ENCODE measurements at places on chromosomes 12 and 14.

GRCh38 chr12:96776908-96777307 is 130.1 kb upstream of the NEDD1 start:
- DNase-seq, result no peak

DNA sequence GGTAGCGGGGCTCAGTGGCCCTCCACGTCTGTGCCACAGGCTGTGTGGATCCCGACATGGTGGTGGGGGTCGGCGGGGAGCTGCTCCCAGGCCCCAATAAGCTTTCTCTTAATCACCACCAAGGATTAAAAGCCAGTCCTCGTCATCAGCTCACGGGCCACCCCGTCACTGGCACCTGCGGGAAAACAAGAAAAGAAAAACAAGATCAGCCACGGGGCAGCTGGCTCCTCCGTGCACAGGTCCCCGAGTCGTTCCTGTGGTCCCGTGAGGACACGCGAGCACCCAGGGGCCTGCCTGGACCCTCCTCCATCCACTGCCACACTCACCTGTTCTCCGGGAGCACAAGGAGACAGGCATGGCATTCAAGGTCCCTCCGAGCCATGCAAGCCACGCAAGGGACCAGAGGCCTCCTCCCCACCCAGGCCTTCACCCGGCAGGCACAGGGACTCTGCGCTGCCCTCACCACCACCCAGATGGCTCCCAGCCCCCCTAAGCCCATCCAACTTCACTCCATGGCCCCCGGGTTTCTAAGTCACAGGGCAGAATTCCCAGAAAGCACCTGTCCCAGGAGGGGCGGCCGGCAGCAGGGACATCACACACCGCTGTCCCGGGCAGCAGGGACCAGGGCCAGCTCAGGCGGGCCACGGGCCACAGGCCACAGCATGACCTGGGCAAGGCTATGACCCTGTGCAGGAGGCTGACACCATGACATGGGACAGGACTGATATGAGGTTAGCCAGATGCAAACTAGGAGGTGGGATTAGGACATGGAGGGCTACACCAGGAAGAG is 72.0 kb downstream of the NCOR2 start:
- DNase-seq, result no peak

- no peak for DNase-seq
These were observed 181.1 kb downstream of the SLC15A5 start for GRCh38 chr12:16096273-16096849.

DNA sequence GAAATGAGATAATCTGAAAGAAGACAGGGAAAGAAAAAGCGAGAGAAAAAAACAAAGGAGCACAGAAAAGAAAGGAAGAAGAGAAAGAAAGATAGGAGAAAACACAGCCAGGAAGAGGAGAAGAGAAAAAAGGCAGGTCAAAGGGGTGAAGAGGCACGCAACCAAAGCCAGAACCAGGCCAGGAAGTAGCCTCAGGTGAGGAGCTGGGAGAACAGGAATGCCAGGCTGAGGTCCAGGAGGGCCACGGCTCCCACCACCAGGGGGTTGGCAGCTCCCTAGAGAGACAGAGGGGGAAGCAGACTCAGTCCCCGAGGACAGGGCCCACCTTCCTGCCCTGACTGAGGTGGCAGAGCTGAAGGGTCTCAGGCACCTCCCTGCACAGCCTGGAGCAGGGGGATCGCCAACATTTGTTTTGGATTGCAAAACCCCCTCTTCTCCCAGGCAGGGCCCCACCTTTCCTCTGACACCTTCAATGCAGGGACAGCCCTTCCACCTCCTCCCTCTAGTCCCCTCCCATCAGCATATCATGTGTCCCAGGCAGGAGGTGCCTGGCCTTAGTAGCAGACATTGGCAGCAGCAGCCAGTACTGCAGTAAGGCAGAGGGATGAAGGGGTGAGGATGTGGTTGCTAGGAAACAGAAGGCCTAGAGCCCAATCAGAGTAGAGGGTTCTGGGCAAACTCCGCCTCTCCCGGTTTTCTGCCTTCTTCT is 2.0 kb upstream of the AP1G2 start:
- DNase-seq, result no peak

GRCh38 chr14:64541972-64542835 is 1.7 kb downstream of the HSPA2 start:
- DNase-seq, result no peak

DNA sequence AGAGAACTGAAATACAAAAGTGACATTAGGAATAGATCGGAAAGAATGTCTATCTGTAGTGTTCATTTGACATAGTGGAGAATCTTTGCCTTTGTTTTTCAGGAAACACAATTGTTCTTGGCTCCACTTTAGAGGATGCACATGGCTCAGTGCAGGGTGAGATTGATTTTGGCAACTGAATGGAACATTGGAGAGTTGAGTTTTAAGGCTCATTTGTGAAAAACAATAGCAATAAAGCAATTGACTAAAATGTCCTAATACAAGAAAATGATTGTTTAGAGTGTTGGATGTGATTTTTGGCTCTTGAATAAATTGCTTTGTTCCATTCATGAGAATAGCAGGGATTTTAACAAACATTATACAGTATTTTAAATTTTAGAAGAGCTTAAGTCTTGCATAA is 116.4 kb downstream of the SLC38A1 start:
- DNase-seq, result no peak

DNA sequence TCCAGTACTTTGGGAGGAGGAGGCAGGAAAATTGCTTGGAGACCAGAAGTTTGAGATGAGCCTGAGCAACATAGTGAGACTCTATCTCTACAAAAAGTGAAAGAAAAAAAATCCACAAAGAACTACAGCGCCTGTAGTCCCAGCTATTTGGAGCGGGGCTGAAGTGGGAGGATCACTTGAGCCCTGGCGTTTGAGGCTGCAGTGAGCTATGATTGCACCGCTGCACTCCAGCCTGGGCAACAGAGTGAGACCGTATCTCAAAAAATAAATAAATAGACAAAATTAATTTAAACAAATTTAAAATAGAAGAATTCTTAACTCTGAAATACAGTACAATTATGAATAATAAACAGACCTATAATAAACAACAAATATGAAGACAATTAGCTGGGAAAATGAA is 40.9 kb downstream of the ATL1 start:
- no peak for DNase-seq

DNA sequence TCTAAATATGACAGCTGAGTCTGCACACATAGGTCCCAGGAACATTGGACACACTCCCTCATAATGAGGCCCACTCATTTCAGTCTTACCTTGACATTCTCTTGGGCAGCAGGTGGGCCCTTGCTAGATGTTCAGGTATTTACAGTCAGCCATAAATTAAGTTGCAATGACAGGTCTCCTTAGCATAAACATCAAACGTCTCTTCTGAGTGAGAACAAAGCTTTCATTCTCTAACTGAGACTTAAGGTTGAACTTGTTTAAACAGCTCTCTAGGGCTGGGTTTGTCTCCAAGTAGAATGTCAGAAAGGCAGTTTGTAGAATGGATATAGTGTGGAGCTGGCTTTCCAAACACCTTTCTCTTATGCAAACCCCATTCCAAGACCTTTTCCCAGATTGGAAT is 10.3 kb downstream of the ACVR1B start:
- no peak for DNase-seq

DNA sequence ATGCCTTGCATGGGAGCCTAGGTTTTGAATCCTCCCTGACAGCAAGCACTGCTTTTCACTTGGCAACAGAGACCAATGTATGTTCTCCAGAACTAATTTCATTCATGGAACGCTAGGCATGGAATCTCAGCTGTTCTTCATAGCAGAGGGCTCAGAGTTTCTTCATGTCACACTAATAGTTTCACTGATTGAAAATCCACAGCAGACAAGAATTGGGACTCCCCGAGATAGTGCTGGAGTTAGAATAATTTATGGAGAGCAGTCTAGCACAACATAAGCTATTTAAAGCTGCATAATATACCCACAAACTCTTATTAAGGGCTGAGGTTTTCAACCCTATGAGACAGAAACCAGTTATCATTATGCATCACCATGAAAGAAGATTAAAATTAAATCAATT is 342.5 kb downstream of the TMEM132D start:
- no peak for DNase-seq

DNA sequence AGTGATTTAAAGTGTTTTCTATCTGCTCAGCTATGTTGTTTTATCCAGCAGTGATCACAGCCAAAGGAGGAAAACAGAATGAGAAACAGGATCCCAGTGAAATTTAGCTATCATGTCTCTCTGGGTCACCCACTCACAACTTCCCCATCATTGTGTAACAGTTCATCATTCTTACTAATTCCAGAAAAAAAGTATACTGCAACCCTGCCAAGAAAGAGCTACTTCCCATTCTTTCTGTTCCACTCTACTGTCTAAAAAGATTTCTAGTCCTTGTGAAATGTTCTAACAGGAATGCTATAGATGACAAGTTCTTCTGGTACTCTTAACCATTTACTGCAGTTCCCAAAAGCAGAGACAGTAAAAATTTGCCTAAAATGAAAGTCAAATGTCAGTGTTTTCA is 39.2 kb upstream of the CD163 start:
- no peak for DNase-seq

- DNase-seq, result peak; percentile 76
These were observed 204.0 kb upstream of the FOXN3 start for GRCh38 chr14:89621009-89621421.

GRCh38 chr12:127819056-127819455 is 447.9 kb upstream of the TMEM132C start:
- DNase-seq, result no peak

GRCh38 chr12:92442782-92443181 is 260.0 kb upstream of the PLEKHG7 start:
- DNase-seq, result no peak

DNA sequence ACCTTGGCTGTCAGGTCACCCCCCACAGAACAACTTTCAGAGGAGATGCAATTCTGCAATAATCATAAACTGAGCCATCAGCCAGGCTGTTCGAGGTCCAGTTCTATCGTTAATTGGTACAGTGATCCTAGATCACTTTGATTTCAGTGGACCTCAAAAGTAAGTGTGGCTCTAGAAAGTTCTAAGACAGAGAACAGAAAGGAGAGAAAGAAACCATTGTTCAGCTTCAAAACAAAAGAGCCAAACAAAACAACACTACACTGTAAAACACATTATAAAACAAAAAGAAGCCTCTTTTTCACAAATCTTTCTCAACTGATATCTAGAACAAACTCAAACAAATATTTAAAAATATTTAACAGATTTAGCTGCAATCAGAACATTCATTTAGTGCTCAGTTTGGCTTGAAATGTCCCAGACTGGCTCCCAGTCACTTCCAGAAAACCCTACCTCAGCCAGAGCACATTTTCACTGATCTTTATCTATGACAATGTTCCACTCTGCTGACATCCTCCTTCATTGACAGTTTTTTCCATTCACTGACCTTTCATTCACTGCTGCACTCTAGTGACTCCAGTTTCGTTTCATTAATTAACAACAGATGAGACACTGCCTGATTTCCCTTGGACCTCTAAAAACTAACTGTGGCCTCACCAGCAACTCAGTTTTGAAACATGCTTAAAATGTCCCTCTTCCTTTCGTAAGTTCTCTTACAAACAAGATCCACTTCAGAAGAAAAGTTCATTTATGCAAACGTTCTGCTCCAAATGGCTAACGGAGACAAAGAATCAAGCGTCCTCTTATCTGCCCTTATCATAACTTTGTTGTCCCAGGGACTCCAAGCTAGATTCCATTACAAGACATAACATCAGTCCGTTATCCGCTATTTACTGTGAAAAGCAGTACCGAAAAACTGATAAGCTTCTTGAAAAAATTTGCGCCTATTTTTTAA is 56.8 kb downstream of the DUSP16 start:
- peak; percentile 72 for DNase-seq

DNA sequence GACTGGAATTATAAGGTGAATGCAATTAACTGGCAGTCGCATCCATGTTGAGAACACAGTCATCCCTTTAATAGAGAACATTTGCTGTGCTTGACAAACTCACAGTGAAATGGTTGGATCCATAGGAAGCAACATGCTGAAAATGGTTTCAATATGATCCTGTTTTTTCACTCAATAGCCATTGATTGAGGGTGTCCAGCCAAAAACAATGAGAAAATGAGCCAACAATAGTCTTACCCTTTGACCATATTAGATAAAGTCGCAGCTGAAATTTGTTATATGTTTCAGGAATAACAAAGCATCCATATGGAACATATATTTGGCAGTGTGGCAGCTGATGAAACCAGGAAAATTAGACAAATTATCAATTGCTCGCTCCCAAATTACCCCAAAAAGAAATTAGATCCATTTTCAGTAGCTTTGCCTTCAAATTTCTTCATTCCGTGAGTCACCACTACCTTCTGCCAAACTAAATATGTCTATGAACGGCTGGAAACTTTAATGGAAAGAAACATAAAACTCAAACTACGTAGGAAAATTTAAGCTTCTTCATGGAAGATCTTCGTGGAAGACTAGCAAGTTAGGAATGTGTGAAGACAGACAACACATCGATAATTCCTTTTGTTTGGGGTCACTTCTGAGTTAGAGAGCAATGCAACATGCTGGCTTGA is 17.4 kb downstream of the IGF1 start:
- DNase-seq, result no peak

- DNase-seq, result no peak
These were observed 69.0 kb upstream of the DDX11 start for GRCh38 chr12:31004666-31005065.

DNA sequence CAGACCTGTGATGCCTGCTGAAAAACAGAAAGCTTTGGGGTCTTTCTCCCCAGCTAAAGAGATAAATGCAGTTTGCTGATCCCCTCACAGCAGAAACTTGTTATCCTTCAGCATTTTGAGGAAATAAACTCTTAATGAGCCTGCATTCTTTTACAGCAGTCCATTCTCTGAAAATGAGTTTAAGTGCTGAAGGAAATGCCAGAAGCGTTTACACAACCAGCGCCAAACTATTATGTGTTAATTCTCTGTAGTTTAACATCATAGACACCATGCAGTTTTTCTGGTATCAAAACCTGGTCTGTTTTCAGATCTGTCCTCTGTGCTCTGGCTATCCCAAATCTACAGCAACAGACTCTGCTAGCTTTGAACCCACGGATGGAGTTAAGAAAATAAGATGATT is 291.3 kb downstream of the NPAS3 start:
- no peak for DNase-seq

- no peak for DNase-seq
These were observed 103.3 kb upstream of the CRY1 start for GRCh38 chr12:107196681-107197080.

- no peak for DNase-seq
These were observed 9.1 kb downstream of the ABCD4 start for GRCh38 chr14:74293606-74294005.

- no peak for DNase-seq
These were observed 14.0 kb downstream of the VSIG10 start for GRCh38 chr12:118089782-118090181.

DNA sequence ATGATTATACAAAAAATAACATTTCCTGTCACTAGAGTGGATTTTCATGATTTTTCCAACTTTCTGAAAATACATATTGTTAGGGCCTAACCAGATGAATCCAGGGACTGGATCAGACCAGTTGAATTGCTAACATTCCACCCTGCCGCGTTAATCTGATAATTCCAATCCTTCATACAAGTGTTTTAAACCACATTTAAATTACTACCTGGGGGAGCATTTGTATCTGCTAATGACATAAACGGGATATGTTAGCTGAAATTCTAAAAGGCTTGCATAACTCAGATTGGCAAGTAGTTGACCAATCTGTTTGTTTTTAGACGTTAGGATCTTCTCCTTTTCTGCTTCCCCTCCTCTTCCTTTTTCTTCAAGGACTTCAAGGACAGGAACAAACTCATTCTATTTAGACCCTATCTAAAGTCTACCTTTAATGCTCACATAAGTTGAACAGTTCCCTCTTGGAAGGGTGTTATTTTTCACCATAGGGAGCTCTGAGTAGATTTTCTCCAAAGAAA is 239.0 kb downstream of the ADAMTS20 start:
- DNase-seq, result no peak

GRCh38 chr12:120614848-120615247 is 25.6 kb upstream of the CABP1 start:
- DNase-seq, result no peak
